ENCODE measurements at places on chromosomes 3 and 15. TPM values are rescaled to one million over a fixed set of nuclear protein-coding genes. Genes with fewer than 3 reads are reported as not detected.

DNA sequence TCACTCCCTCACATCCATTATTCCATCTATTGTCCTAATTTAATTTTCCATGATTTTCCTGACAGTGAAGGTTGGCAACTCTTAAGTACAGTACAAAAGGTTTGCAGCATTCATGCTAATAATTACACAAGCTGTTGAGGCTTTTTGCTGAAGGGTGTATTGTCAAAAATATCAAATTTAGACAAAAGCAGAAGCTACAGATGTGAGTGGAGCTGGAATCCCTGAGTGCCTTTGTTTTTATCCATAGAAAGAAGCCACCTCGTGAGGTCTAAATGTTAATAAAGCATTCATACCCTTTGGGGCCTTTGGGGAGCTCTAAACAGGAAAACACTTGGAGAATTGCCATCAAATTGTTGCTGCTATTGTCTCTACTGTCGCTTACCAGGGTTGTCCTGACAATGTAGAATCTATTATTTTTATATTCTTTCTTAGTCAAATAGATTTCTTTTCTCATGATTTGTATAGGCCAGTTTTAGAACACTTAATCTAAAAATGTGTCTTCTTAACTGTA is 185.8 kb upstream of the ROBO1 start:
- H3K27ac ChIP-seq: no peak overlapping the region
- no peaks in the 10 kb centered on the region for H3K4me1 ChIP-seq

GRCh38 chr3:115448851-115449250 is 174.5 kb upstream of the GAP43 start:
- no peak overlapping the region for H3K4me3 ChIP-seq
- no peaks in the 10 kb centered on the region for H3K36me3 ChIP-seq
- H3K27me3 ChIP-seq: no peaks in the 10 kb centered on the region

- no peaks in the 10 kb centered on the region for H3K4me1 ChIP-seq
- H3K27me3 ChIP-seq: no peaks in the 10 kb centered on the region
- H3K4me3 ChIP-seq: no peak overlapping the region
- H3K36me3 ChIP-seq: no peaks in the 10 kb centered on the region
- no peak for DNase-seq
Measured at GRCh38 chr3:56096999-56097398, 371.3 kb downstream of the ERC2 start.

The SENP7 gene
- 11.1 TPM for total RNA-seq

The SERPINI2 gene
- total RNA-seq: not detected

The CADPS gene
- not detected for total RNA-seq
